Aortic smooth muscle cell (primary cell): ENCODE measurements at places on chromosomes 2 and 18. TPM values are rescaled to one million over a fixed set of nuclear protein-coding genes. Genes with fewer than 3 reads are reported as not detected.

C2orf72 gene
- 0.25 and 0.26 TPM in 2 replicates for total RNA-seq

DOK6 gene
- 2.1 and 3.0 TPM in 2 replicates for total RNA-seq

TRIB2 gene
- total RNA-seq: 49.0 and 62.0 TPM in 2 replicates

OSBPL6 gene
- total RNA-seq: 0.53 and 0.56 TPM in 2 replicates

CERKL gene
- 0.13 and 0.19 TPM in 2 replicates for total RNA-seq

RPL31 gene
- 1,260 and 1,473 TPM in 2 replicates for total RNA-seq

AQP4 gene
- not detected in 2 replicates for total RNA-seq

SUMO1 gene
- total RNA-seq: 99.1 and 116 TPM in 2 replicates

ABCG5 gene
- total RNA-seq: under 0.01 TPM in 1 of 2 replicates, not detected in the other

APCDD1 gene
- total RNA-seq: 0.79 and 4.4 TPM in 2 replicates

LIMS3 gene
- total RNA-seq: 7.9 and 13.2 TPM in 2 replicates

UGT1A4 gene
- total RNA-seq: not detected in 2 replicates

CDK15 gene
- 0.12 TPM in 1 of 2 replicates, not detected in the other for total RNA-seq

TRPM8 gene
- 0.53 TPM in 1 of 2 replicates, not detected in the other for total RNA-seq

GREB1 gene
- total RNA-seq: 0.12 and 0.40 TPM in 2 replicates

DSG4 gene
- total RNA-seq: not detected in 2 replicates

ZNF24 gene
- total RNA-seq: 27.5 and 28.3 TPM in 2 replicates

OXER1 gene
- not detected in 2 replicates for total RNA-seq

GPR45 gene
- total RNA-seq: not detected in 2 replicates

ACVR1C gene
- total RNA-seq: under 0.01 and 0.19 TPM in 2 replicates

TMEM247 gene
- not detected in 2 replicates for total RNA-seq

CCDC178 gene
- 0.06 and 0.26 TPM in 2 replicates for total RNA-seq

CAMKMT gene
- 9.4 and 15.7 TPM in 2 replicates for total RNA-seq

MARCHF4 gene
- total RNA-seq: 2.1 and 4.5 TPM in 2 replicates

ANKRD12 gene
- total RNA-seq: 29.3 and 41.5 TPM in 2 replicates

PLCD4 gene
- 2.1 and 4.0 TPM in 2 replicates for total RNA-seq

GPR155 gene
- total RNA-seq: 2.0 and 2.1 TPM in 2 replicates

POTEC gene
- not detected in 2 replicates for total RNA-seq

AQP12A gene
- not detected in 2 replicates for total RNA-seq

LAMA1 gene
- total RNA-seq: 0.68 and 0.92 TPM in 2 replicates

ABCB11 gene
- total RNA-seq: not detected in 2 replicates

CPLX4 gene
- total RNA-seq: not detected in 2 replicates

VAMP8 gene
- total RNA-seq: 0.87 and 1.7 TPM in 2 replicates

IGFBP2 gene
- total RNA-seq: 807 and 1,153 TPM in 2 replicates

UGT1A5 gene
- not detected in 2 replicates for total RNA-seq

ANKRD29 gene
- 4.2 and 4.9 TPM in 2 replicates for total RNA-seq

RAB31 gene
- total RNA-seq: 73.6 and 84.0 TPM in 2 replicates

FOXD4L1 gene
- 0.06 and 0.13 TPM in 2 replicates for total RNA-seq

REG3G gene
- total RNA-seq: not detected in 2 replicates

HOXD13 gene
- total RNA-seq: not detected in 2 replicates

DYSF gene
- 4.4 and 5.5 TPM in 2 replicates for total RNA-seq

RGPD3 gene
- total RNA-seq: 0.12 and 0.13 TPM in 2 replicates
